ENCODE measurements at places on chromosomes 3 and 15.
A peak's percentile ranks its signal among the peaks of the same experiment; 100 is the strongest.

GRCh38 chr3:25910997-25911396 lies 121.1 kb downstream of the OXSM start:
- no peak for DNase-seq

GRCh38 chr3:69460034-69460433 lies 74.1 kb upstream of the FRMD4B start:
- DNase-seq = no peak

DNA sequence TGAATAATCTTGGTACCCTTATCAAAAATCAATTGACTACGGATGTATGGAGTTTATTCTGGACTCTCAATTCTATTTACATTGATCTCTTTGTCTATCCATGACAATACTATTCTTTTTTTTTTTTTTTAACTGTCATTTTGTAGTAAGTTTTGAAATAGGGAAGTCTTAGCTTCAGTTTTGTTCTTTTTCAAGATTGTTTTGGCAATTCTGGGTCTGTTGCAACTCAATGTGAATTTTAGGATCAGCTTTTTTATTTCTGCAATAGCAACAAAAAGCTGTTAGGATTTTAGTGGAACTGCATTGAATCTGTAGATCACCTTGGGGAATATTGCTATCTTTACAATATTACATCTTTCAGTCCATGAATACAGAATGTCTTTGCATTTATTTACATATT lies 21.4 kb downstream of the BTLA start:
- no peak for DNase-seq

DNA sequence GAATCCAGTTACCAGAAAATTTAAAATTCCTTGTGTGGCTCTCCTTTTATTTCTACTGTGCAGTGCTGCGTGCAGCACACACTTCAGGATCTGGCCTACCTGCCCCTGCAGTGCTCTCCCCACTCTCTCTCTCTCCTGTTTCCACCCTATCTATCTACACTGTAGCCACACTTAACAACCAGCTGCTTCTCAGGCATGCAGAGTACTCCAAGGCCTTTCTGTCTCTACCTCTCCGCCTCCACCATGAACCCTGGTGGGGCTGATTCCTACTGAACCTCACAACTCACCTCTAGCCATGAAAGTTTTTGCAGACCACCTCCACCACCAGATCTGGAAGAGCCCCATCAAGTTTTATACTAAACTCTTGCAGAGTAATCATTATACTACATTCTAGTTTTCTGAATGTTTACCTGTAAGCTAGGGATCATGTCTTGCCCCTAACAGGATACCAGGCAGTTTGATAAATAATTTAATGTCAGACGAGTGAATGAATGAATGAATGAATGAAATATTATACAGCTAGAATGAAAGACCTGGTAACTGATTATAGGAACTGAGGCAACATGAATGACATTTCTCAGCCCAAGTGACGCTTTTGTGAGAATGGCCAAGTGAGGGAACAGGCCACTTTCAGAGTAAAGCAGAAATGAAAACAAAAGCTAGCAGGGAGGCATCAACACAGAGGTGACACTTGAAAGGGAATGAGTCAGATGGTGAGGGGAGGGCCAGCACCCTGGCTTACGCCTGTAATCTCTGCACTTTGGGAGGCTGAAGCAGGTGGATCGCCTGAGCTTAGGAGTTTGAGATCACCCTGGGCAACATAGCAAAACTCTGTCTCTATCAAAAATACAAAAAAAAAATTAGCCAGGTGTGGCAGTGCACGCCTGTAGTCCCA lies 363.5 kb downstream of the FOXP1 start:
- peak; percentile 38 for DNase-seq

GRCh38 chr3:98561727-98562521 lies 30.1 kb downstream of the GPR15 start:
- no peak for DNase-seq

DNA sequence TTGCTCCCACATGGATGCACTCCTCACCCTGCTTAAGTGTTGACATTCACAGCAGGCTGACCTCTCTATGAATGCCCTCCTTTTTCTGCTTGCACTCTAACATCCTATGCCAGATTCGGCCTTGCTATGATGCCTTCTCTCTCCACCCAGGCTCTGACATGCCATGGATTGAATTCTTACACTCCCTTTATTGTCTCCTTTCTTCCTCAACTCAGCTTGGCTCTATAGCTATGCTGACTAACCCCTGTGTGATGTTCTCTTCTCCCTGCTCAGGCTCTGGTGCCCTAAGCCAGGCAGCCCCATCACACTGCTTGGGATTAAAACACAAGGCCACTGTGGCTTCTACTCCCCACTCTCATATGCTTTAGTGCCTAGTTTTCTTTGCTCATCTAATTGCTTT lies 563.7 kb downstream of the NSUN3 start:
- no peak for DNase-seq

DNA sequence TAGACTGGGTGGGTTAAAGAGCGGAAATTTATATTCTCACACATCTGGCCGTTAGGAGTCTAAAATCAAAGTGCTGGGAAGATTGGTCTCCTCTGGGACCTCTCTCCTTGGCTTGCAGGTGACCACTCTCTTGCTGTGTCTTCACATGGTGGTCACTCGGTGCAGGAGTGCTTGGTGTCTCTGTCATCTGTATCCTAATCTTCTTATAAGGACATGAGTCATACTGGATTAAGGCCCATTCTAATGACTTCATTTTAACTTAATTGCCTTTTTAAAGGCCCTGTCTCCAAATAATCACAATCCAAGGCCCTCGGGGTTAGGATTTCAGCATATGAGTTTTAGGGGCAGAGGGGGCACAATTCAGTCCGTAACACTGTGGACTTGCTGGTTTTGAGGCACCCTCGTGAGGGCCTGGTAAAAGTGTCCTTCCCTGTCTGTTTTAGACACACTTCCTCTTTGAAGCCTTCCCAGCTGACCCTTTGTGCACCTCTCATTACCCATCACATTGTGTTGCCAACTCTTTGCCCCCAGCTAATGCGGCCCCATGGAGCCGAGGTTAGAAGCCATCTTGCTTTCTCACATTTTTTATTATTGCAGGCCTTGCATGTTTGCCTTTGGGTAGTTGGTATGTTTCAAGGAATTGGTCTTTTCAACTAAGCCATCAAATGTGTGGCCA lies 3.2 kb downstream of the XYLB start:
- DNase-seq = no peak

DNA sequence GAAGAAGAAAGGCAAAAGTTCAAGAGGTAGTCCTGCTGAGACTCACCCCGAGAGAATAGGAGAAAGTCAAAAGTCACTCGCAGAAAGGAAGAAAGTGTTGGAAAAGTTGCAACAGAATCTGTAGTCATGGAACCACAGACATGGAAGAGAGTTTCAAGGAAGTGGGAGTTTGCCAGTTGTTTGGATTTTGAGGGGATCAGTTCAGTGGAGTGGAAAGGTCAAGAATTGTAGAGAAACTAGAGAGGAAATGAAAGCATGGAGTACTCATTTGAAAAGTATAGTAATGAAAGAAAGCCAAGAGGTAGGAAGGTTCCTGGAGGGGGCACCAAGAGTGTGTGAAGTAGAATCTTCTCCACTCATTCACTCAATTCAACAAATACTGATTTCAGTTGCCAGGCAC lies 34.7 kb downstream of the SPTSSB start:
- no peak for DNase-seq

GRCh38 chr15:39096608-39097205 lies 484.2 kb upstream of the THBS1 start:
- no peak for DNase-seq

GRCh38 chr3:117454908-117455307 lies 745.3 kb downstream of the TUSC7 start:
- no peak for DNase-seq

DNA sequence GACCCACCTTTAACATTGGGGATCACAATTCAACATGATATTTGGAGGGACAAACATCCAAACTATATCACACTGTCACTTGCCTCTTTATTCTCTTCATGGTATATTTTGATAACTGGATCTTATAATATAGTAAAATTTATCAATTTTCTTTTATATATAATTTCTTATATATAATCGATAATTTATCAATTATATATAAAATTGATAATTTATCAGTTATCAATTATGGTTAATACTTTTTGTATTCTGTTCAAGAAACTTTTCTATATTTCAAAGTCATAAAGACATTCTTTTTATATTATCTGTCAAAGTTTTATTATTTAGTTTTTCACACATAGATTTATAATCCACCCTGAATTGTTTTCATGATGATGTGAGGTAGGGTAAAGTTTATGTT lies 132.9 kb downstream of the ZNF280D start:
- no peak for DNase-seq

DNA sequence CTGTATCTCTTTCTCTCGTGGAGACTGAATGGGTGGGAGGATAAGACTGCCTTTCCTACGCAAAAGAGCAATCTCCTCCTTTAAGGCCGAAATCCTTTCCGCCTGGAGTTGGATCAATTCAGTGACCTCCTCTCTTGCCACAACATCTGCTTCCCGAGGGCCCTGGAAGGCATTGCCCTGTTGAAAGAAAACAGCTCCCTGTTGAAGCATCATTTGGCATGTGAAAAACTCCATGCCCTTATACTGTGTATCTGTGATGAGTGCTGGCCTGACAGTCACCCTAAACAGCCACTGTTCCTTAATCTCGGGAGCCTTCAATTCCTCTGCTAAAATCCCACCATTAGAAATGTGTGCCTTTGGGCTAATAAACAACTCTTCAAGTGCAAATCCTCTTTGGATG lies 80.2 kb downstream of the BOC start:
- no peak for DNase-seq

DNA sequence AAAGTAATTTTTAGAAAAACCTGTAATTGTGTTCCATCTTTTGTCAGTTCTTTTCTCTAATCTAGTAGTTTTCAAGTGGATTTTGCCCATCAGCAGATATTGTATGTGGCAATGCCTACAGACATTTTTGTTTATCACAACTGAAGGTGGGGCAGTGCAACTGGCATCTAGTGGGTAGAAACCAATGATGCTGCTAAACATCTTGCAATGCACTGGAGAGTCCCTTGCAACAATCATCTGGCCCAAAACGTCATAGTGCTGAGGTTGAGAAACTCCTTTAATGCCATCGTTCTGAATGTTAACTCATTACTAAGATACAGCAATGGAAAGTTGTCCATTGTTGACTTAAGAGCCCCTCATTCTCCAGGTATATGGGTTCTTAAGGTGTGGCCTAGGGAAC lies 80.1 kb downstream of the BTD start:
- DNase-seq = no peak

DNA sequence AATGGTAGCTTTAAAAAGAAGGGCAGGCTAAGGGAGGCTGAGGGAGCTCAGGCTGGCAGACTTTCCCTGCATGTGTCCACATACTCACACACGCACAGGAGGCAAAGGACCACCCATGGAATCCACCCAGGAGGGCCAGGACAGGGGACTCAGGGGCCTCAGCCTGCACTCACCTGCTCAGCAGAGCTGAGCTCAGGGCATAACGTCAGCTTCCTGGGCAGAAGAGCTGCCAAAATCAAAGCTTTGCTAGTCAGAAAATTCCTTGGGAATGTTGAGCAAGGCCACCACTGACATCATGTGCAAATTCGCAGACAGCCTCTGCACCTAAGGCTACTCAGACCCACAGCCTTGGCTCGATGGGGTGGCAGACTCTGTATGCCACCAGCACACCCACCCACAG lies 16.4 kb upstream of the ALAS1 start:
- DNase-seq = no peak

- DNase-seq = no peak
Measured at GRCh38 chr3:103381296-103382079, 946.7 kb downstream of the ZPLD1 start.

DNA sequence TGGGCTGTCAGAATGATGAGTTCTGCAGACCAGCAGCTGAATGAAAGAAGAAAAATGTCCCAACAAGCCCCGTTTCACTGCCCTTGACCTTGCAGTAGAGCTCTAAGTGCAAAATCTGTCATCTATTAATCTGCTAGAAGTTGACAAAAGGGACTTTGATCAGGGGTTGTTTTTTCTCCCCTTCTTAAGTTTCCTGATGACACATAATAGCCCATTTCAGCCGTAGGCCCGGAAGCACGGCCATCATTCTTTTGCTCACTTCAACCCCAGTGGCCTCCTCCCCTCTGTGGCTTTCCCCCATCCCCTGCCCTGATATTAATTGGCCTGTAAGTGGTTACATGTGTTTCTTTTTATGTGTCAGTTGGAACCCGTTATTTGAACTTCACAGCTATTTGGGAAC lies 298.9 kb downstream of the RPLP1 start:
- DNase-seq = no peak

DNA sequence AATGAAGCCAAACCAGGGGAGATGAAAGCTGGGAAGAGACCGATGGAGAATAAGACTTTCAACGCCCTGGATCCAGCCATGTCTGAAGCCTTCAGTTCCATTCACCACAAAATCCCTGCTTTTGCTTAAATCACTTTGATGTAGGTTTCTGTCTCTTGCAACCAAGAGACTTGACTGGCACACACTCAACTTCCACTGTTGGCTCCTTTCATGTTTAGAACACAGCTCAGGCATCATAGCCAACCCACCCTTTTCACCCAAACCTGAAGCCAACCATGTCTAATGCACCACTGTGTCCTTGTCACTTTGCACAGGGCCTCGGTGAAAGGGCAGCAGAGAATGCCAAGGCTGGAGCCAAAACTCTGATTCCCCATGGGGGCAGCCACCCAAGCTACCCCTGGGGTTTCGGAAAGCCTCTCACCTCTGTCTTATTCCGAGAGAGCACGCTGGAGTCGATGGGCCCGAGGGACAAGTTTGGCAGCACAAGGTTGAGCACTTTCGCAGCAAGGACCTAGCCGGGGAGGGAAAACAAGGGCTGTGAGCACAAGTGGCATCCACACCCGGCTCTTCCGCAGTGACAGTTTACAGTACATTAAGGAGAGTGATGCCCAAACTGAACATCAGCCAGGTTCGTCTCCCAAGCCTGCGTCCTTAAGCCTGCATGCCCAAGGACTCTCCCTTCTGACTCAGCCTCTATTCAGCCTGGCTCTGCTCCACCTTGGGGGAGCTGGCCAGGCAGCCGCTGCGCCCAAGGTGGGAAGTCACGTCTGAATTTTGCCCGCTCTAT lies 37.6 kb downstream of the ABTB1 start:
- no peak for DNase-seq

DNA sequence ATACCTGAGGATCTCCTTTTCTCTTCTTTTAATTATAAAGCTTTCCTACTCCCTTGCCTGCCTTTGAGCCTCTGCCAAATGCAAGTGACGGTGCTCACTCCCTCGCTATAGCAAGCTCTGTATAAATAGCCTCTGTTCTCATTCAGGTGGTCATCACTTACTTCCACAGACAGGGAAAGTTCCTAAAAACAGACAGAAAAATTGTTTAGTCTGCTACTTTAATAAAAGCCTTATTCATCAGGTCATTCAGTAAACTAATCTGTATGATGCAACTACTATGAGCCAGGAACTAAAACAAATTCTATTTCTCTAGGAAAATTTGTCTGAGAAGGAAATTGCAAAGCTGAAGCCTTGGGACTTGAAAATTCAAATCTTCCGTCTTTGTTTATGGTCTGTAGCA lies 10.2 kb upstream of the DLG1 start:
- no peak for DNase-seq

All from GM19239 (cell line).